Colonic mucosa (tissue), 4 donors: ENCODE measurements at places on chromosomes 4 and X.

- peak; percentile 68 for DNase-seq
Observed at GRCh38 chr4:1010395-1011021, 918 bp upstream of the FGFRL1 start.

DNA sequence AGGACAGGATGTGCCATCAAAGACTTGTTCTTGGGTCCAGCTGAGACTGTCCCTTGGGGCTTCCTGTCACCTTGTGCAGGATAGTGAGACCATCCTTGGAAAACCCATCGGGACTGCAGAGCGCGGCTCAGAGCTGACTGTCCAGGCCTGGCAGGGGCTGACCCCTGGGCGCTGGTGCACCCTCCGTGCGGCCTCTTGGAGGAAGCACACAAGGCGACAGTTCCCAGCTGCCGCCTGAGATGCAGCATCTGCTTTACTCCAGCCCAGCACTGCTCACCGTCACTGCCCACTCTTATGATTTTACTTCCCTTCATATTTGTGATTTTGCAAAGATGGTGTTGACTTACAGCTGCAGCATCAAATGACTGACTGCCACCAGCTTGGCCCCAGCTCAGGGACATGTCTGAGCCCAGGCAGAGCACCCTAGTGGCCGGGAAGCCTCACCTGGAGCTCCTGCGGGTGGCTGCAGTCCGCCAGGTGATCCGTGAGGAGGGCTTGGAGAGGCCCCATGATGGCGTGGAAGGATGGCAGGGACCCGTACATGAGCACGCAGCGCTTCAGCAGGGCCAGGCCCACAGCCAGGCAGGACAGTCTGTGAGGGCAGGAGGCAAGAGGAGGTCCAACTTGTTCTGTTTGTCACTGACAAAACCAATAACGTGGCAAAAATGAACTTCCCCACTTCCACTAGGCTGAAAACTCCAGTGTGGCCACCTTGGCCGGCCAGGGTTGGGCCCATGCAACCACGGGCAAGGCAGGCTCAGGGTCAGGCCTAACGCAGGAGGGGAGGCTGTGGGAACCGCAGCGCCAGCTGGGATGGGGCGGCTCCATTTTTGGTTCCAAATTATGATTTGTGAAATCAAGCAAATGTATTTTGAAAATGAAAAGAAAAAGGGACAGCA, 21.8 kb downstream of the NOP14 start:
- no peak for DNase-seq

DNA sequence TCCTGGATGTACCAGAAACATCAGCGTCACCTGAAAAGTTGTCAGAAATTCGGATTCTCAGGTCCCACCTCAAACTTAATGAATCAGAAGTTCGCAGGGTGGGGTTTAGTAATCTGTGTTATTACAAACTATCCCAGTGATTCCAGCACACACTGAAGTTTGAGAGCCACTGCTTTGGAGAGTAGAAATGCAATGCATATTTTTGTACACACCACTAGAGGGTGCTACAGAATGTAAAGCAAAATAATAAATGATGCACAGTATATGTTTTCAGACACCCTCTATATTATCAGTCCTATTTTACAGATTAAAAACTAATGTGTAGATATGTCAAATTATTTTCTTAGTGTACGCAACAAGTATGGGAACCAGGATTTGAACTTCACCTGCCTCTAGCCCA, 2.4 kb upstream of the MORF4L2 start:
- no peak for DNase-seq

GRCh38 chr4:112509243-112510141, 6.5 kb downstream of the NEUROG2 start:
- no peak for DNase-seq

DNA sequence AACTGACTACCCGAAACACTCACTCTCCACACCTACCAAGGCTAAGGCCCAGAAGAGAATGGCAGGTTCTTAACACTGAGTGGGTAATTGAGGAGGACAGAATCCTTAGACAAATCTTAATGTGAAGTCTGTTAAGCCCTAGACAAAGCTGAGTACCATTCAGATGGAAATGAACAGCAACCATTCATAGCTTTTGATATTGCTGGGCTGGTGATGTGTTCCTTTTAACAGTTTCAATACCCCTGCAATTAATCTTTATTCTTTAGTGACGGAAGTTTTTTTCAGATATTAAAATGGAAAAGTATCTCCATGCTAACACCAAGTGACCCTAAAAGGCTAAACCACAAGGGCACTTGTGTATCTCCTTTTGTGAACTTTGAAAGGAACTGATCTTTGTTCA, 334.9 kb downstream of the OPHN1 start:
- no peak for DNase-seq

- no peak for DNase-seq
Observed at GRCh38 chr4:173405840-173406606, 7.1 kb upstream of the SCRG1 start.

DNA sequence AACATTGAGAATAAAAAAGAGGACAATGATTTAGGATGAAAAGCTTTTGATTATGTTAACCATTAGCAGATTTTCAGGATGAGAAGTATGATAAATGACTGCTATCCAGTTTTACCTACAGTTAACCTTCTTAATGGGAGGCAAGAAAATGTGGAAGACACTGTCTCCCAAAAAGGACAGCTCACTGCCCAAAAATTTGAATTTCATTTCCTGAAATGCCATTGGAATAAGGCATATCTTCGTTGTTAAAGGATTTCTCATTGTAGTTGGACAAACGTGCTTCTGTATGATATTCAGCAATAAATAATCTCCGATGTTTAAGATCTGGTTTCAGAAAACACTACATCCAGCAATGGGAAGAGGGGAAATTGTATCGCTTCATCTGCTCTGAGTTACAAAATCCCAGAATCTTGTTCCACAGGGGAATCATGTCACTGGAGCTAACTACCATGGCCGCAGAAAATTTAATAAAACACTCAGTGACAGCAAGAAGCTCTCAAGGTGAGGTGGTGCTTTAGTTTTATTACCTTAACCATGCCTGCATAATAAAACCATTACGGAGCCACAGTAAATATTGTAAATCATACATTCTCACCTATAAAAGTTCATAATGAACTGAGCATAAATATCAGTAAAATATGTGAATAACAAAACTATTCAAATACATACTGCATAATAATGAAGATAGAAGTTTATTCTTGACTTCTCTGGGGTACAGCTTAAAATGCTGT, 552.3 kb downstream of the PCDH7 start:
- no peak for DNase-seq

- no peak for DNase-seq
Observed at GRCh38 chrX:3184176-3184930, 143.1 kb downstream of the ARSF start.

DNA sequence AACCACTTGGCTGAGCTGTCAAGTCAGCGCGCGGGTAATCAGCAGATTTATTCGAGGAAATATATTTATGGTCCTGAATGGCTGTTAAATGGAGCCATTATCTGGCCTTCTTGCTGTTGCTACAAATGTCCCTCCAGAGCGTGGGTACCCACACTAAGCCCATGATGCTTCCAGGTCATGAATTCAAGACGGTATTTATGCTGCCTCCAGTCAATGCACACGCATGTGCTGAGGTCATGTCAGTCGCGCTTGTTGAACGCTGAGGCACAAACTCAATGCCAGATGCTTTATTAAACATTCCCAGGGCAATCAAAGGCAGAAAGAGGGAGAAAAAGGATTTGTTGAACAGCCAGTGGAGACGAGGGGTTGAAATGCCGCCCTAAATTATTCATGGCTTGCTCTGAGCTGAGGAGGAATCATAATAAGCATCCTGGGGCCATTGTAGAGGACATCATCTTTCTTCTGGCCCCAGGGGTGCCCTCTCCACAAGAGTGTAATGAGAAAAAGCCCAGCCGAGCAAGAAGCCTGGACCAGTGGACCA, 36.1 kb upstream of the CLDN24 start:
- DNase-seq = no peak

GRCh38 chr4:123659730-123660129, 263.1 kb downstream of the SPRY1 start:
- no peak for DNase-seq

- DNase-seq = peak; percentile 68
Observed at GRCh38 chrX:153609917-153610835, 11.2 kb upstream of the CCNQ start.

- no peak for DNase-seq
Observed at GRCh38 chr4:72136429-72136828, 104.6 kb downstream of the NPFFR2 start.

GRCh38 chr4:22071749-22072148, 123.2 kb upstream of the KCNIP4 start:
- no peak for DNase-seq

DNA sequence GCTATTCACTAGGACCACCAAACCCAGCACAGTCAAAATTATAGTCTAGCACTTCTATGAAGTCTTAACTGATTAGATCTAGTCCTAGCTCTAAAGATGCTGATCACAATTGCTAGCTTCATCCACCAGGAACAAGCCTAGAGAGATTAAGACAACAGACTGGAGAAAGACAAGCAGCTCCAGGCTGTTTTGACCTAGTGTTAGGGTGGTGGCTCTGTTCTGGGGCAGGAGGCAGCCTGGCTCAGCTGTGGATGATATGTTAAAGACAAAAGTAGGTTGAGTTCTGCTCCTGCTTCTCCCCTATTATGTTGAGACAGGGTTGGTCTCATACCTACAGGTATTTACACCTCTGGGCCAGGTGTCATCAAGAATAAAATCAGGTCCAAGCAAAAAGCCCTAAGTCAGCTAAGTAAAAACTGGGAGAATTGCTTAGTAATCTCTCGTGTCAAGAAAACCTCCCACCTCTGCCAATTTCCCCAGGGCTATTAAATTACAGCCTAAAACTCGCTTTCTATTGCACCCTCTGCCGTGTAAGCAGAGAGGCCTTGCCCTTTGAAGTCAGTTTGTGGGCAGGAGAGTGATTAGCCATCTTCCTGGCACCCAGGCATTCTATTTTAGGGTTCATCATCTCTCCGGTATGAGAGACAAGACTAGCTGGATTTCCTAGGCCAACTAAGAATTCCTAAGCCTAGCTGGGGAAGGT, 39.9 kb downstream of the RAB40AL start:
- DNase-seq = no peak

GRCh38 chrX:153463031-153463430, 7.3 kb downstream of the HAUS7 start:
- DNase-seq = no peak

GRCh38 chrX:17182317-17182716, 192.7 kb upstream of the NHS start:
- DNase-seq = no peak

DNA sequence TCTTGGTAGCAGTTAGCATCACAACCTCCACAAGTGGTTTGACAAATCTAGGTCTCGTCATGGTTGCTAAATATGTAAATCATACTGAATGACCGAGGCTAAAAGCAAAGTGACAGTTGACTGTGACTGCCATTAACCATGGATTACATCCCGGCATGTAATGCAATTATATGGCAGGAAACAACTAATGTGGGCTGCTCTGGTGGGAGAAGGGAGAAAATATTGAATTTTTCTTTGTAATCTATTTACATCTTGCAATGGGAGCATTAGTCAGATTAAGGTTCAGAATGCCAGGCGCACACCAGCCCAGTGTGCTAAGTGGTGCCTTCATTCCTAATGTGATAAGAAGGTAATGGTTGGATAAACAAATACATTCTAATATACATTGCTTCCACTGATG, 35.8 kb downstream of the UNC5C start:
- no peak for DNase-seq

- DNase-seq = no peak
Observed at GRCh38 chr4:64617800-64618199, 208.6 kb upstream of the TECRL start.
